Activated B cell treated with CpG ODN at 0.5 μM for 24 hours (primary cell): ENCODE measurements at places on chromosomes 6 and 20.

DNA sequence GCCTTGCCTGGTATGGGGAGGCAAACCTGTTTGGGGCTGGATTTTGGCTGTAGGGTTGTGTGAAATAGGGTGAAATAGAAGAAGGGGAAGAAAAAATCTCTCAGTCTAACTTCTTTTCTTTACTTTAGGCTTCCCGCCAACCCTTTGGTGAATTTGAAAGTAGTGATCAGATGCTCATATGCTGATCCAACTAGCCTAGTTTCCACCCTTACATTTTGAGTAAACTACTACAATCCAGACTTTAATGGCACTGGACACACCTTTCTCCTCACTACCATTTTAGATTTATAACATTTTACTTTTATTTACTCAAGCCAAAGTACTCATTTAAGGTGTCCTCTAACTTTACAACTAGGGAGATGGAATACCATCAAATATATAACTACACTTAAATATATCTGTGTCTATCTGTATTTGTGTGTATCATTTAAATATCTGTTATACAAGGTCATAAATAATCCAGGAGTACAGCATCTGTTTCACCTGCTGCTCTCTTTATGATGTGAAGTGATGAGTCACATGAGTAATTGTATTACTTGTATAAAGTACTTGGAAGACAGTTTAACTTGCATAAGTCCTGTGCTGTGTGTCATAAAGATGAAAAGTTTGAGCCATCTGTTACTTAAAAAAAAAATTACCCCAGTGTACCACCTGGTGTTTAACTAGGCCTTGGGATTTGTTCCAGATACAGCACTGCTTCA is 172.1 kb downstream of the CDKAL1 start:
- no peak for DNase-seq

DNA sequence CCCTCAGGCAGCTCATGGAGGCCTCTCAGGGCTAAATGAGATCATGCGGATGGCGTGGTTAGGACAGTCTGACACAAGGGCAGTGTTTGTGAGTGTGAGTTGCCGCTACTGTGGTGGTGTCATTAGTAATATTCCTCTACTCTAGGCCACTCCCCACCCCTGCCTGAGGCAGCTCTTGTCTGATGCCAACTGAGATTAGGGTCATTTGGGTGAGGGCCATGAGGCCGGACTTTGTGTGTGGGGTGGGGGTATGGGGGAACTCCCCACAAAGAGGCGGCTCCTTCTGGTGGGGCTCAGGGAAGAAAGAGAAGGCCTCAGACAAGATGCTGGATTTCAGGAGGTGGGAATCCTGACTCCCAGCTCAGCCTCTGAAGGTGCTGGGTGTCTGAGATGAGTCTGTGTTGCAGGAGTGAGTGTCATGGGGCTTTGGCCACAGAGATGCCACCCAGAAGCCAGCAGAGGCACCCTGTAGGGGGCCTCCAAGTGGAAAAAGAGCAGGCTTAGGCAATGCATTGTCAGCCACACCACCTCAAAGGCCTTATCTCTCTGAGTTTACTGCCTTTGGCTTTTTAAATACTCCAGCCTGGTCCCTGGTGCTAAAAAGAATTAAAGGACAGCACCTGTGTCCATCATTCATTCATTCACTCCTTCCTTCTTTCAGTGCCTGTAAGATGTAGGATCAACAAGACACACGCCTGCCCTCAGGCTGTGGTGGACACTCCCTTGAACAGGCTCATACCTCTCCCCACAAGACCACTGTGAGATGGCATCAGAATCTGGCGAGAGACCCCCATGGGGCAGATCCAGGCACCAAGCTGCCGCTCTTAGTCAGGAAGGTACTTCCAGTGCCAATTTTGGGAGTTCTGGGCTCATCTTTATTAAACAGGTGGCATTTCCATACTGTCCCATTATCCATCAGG is 175.2 kb downstream of the MRPL14 start:
- DNase-seq, result no peak

GRCh38 chr6:130107710-130108109 is 89.3 kb downstream of the L3MBTL3 start:
- no peak for DNase-seq

GRCh38 chr6:147176795-147177194 is 27.4 kb upstream of the STXBP5 start:
- no peak for DNase-seq

- DNase-seq, result no peak
Observed at GRCh38 chr6:32129297-32130088, 595 bp downstream of the FKBPL start.

- no peak for DNase-seq
Observed at GRCh38 chr6:47836639-47837038, 54.8 kb downstream of the OPN5 start.

GRCh38 chr20:35662551-35662950 is 2.1 kb downstream of the CPNE1 start:
- DNase-seq, result no peak

GRCh38 chr6:34553750-34554149 is 2.4 kb downstream of the SPDEF start:
- DNase-seq, result no peak

- no peak for DNase-seq
Observed at GRCh38 chr6:35724471-35724870, 12.4 kb upstream of the ARMC12 start.

DNA sequence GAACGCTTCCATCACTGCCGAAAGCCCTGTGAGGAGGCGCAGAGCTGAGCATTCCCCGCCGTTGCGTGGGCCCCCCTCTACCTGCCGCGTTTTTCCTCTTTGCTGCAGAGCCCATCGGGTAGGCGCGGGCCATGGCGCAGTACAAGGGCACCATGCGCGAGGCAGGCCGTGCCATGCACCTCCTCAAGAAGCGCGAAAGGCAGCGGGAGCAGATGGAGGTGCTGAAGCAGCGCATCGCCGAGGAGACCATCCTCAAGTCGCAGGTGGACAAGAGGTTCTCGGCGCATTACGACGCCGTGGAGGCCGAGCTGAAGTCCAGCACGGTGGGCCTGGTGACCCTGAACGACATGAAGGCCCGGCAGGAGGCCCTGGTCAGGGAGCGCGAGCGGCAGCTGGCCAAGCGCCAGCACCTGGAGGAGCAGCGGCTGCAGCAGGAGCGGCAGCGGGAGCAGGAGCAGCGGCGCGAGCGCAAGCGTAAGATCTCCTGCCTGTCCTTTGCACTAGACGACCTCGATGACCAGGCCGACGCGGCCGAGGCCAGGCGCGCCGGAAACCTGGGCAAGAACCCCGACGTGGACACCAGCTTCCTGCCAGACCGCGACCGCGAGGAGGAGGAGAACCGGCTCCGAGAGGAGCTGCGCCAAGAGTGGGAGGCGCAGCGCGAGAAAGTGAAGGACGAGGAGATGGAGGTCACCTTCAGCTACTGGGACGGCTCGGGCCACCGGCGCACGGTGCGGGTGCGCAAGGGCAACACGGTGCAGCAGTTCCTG is 693 bp downstream of the FAM50B start:
- no peak for DNase-seq

DNA sequence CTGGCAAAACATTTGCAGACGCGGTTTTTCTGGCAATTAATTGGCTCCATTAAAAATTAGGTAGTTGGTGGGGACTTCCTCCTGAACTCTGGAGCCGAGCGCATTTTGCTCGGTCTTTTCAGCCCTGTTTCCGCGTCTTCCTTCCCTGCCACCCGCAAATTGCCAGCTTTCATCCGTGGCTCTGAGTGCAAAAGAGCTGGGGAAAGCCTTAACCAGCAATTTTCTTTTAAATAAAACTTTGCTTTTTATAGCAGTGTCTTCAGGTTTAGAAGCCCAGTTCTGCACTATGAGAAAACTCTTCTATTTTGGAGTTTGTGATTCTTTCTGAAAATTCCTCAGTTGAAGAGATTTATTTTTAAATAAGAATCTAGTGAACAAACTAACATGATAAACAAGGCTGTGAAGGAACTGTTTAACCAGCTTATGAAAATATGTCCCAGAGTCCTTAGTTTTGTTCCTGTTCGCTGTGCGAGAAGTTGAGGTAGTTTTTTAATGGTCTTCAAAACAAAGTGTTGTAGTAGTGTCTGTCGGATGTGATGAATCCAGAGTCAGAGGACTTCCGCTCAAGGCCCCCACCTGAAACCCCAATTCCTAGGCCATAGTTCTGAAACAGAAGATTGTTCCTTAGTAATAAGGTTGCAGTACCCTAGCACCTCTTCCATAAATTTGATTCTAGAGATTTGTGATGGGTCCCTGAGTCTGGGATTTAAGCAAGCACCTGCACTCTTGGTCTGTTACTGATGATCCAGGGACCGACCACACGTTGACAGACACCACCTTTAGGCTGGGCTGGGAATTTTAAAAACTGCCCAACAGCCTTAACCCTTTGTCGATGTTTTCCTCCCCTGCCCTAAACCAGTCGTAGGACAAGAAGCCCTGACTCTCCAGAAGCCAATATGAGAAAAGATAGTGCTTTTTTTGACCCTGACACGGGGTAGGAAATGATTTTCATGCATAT is 950 bp downstream of the KCTD20 start:
- DNase-seq, result no peak

GRCh38 chr6:1846611-1847010 is 236.9 kb downstream of the FOXC1 start:
- no peak for DNase-seq

- DNase-seq, result no peak
Observed at GRCh38 chr6:162728197-162728596, 423 bp downstream of the PACRG start.

DNA sequence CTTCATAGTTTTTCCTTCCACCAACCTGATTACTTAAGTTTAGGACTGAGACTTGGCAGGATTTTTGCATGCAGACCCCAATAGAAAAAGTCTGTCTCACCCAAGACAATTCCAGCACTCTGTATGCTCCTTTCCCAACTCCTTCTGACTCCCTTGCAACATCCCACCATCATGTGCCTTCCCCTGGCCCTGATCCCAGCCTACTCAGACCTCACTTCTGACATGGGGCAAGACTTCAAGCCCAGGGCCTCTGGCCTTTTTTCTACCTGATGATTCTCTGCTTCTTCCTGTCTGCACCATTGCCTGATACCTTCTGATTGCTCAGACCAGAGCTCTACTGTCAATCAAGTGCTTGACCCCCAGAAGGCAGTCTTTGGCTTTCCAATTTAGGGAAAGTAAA is 96.6 kb downstream of the HAO1 start:
- no peak for DNase-seq

DNA sequence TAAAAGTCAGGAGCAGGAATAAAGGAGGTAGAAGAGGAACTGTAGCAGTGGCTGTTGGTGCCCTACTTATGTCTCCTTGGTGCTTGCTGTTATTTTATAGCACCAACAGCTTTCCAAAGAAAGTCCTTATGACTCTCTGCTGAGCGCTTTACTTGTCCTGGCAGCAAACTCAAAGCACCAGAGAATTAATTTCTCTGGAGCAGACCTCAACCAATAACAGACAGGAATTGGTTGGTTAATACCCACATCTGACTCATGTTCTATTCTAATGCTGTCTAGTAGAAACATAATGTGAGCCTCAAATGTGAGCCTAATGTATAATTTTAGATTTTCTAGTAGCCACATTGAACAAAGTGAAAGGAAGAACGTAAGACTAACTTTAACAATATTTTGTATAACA is 685.9 kb downstream of the KIF16B start:
- DNase-seq, result no peak

DNA sequence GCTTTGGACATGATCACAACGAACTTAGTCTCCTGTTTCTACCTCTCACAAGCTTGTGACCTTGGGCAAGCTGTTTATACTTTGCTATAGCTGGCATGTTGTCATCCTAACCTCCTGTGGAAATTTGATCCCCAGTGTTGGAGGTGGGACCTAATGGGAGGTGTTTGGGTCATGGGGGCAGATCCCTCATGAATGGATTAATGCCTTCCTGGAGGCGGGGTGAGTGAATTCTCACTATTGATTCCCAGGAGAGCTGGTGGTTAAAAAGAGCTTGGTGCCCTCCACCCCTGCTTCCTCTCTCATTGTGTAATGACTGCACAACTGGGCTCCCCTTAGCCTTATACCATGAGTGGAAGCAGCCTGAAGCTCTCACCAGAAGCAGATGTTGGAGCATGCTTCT is 228.9 kb downstream of the HIVEP2 start:
- DNase-seq, result no peak

DNA sequence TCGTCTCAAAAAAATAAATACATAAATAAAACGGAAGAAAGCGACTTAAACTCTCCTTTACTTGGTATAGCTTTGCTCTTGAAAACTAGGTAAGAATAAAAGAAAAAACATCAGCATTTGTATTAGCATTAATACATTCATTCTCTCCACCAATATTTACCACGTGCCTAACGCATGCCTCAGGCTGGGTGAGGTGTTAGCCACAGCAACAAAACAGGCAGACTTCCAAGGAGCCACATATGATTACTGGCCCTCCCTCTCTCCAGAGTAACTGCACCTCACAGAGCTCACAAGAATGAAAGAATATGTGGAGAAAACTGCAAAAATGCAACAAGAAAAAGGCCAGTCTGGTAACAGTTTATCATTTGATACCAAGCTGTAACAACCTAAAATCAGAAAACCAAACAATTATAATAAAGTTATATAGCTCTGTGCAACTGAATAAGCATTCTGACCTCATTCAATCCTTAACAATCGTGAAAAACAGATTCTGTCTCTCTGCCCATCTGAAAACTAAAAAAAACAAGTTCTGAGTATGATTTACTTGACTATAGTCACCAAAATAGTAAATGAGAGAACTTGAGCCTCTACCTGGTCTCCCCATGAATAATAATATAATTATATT is 5.2 kb downstream of the NAPB start:
- DNase-seq, result no peak

DNA sequence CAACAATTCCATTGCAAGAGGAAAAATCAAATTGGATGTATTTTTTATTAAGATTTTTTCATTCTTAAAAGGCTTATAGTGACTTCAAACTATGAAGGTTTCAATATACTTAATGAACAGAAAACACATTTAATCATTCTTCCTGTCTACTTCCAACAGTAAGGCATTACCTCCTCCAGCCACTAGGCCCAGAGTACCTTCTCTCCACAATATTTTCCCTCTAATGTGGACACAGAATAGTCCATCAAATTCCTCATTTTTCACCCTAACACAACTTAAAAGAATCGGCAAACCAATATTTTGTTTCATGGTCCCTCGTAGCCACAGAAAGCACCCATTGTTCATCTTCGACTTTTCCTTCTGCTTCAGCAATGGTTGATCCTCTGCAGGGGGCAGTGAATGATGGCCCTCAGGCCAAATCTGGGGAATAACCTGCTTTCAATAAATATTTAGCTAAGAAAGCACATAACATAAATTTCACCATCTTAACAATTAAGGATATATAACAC is 335.4 kb upstream of the ID4 start:
- DNase-seq, result no peak

GRCh38 chr6:49964064-49964463 is at the start of gene DEFB114:
DEFB114 (minus strand) TSS chr6:49964164; CDS start chr6:49964105, 59 bp downstream.
- no peak for DNase-seq

- DNase-seq, result no peak
Observed at GRCh38 chr6:80179695-80180094, 73.2 kb downstream of the BCKDHB start.

DNA sequence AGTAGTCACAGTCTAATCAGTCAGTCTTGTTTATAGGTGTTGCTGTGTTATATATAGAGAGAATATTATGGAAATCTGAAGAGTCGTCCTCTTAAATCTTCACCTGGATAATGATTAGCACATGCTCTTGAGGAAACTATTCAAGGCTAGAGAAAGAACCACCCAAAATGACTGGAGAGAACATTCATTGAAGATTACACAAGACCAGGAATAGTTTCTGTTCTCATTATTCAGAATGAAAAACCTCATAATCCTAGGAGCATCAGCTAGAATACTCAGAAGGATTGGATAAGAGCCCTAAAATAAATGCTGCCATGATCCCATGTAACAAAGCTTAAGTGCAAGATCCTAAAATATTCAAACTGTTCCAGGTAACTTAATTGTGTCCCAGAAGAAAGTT is 278.2 kb upstream of the PREP start:
- no peak for DNase-seq

- no peak for DNase-seq
Observed at GRCh38 chr6:14083262-14083661, 34.3 kb upstream of the CD83 start.

- no peak for DNase-seq
Observed at GRCh38 chr20:37267667-37268313, 6.2 kb upstream of the GHRH start.
